Amygdala (tissue), 56 donors: ENCODE measurements at places on chromosomes 7 and 10.

GRCh38 chr7:5291301-5291700, 8.6 kb downstream of the SLC29A4 start:
- no peak for DNase-seq

DNA sequence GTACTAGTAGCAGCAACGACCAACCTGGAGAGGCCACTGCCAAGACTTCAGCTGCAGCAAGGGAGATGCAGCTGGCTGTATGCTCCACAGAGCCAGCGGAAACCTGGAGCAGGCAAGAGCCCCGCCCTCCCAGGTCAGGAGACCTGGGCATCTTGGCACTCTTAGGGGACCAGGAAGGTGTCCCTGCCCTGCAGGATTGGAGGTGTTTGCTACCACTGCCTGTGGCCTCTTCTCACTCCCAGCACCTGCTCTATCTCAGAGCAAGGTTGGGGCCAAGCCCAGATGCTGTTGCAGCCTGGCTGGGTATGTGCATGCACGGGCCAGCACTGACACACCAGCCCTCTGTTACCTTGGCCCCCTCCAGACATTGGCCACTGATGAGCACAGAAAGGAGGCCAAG, 1512.8 kb downstream of the REEP3 start:
- no peak for DNase-seq

- no peak for DNase-seq
Observed at GRCh38 chr10:62333135-62333889, 40.9 kb upstream of the ZNF365 start.

- no peak for DNase-seq
Observed at GRCh38 chr7:132402751-132403245, 173.5 kb downstream of the PLXNA4 start.

DNA sequence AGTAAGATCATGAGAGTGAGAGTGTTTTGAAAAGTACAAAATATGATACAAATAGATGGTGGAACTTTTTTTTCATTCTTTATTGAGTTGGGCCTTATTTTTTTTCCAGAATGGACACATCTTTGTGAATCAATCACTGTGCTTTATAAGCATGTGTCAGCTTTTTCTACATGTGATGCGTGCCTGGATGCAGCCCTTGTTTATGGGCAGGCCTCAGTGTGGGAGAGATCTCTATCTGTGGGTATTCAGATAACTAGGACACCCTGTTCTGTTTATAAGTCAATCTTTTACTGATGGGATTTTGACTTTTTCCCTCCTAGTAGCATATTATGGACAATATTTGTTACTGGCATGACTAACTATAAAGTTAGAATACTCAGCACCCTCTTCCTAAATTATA, 42.9 kb upstream of the IKZF1 start:
- no peak for DNase-seq

- no peak for DNase-seq
Observed at GRCh38 chr10:103808780-103809179, 46.6 kb downstream of the SH3PXD2A start.
